ENCODE measurements at places on chromosomes 2 and 18.

DNA sequence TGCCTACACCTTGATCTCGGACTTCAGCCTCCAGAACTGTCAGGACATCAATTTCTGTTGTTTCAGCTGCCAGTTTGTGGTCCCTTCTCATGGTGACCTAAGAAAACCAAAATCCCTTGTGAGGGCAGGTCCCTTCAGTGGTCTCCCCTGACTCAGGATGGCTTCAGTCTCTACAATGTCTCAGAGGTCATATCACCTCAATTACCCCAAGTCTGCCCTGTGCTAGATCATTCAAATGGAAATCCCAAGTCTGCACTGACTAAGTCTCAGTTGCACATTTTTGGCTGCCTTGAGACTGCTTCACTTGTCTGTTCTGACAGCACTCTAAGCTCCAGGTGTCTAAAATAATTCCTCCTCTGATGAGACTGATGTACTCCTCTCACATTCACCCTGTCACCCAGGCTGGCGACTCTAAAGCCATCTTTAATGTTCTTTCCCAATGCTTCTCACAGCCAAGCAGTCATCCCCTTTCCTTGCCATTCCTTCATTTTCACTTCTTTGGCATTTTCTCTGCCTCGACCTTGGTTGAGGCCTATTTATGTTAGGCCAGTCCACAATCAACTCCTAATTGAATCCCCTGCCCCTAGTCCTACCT is 470.8 kb downstream of the DLGAP1 start:
- no peak for DNase-seq

- no peak for DNase-seq
Measured at GRCh38 chr2:196336207-196336606, 164.8 kb upstream of the STK17B start.

DNA sequence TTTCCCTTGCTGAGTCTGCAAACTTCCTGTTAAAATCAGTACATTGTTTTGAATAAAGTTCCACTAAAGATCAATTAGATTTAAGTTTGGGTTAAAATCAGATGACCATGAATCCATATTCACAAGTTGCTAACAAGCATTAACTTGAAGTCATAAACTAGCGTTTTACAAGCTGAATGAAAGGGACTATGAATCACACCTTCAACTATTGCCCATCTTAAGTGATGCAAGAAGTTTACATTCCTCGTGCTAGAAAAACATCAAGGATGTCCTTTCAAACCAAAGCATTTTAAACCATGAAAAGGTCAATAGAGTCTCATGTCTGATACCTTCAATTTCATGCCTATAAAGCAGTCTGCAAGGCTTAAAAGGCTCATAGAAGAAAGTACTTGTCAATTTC is 257.2 kb upstream of the SYT4 start:
- no peak for DNase-seq

DNA sequence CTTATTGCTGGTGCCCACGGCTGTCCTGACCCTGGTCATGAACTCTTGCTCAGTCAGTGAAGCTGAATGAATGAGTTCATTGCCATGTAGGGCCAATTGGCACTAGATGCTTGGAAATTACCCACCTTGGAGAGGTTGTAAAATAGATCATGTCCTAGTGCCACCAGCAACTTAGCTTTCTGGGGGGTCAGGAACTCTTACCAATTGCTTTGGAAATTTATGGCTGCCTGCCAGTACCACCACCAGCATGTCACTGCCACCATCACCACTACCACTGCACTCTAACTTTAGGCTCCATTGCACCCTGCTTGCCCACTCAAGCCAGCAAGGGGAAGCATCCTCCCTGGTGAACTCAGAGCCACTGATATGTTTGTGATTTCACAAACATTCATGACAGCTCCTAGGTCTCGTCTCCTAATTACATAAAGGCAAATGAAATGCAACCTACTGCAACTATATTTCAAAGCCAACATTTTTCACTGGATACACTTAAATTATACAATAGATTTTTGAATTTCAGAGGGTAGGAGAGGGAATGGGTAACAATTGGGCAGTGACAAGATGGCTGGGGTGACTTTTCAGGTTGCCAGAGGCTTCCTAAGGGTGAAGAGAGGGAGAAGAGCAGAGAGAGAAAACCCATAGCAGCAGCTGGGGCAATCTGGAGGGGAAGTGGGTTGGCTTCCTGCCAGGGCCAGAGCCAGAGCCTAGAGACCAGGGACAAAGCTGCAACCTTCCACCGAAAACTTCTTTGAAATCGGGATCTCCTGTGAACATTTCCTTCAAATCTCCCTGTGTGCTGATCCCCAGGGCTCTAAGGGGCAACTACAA is 3.5 kb upstream of the EMILIN1 start:
- peak; percentile 47 for DNase-seq

GRCh38 chr2:144678736-144679135 is 158.8 kb upstream of the ZEB2 start:
- no peak for DNase-seq

GRCh38 chr18:72368308-72368707 is 175.8 kb downstream of the CBLN2 start:
- no peak for DNase-seq

DNA sequence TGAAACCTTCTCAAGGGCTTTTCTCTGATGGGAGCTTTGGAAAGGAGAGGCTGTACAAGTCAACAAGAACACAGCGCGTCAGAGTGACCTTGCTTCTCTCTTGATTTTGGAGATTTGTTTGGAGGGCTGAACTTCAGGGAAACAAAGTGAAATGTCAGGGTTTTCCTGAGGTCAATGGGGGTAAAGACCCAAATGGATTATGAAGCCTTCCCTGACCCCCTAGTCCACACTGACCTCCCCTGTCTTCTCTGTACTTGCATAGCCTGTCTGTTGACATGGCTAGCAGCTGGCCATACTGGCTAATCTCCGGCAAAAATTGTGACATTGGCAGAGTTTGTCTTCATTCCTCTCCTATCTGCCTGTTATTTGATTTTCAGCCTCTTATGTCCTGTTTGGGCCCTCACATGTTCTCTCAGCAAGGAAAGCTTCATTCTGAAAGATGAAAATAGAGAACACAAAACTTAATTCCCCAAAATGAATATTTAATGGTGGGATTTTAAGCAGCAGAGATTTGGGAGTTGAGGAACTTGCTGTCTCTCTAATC is 149.3 kb upstream of the HAAO start:
- DNase-seq, result no peak

GRCh38 chr2:105231232-105231619 is 10.3 kb upstream of the GPR45 start:
- DNase-seq, result no peak

DNA sequence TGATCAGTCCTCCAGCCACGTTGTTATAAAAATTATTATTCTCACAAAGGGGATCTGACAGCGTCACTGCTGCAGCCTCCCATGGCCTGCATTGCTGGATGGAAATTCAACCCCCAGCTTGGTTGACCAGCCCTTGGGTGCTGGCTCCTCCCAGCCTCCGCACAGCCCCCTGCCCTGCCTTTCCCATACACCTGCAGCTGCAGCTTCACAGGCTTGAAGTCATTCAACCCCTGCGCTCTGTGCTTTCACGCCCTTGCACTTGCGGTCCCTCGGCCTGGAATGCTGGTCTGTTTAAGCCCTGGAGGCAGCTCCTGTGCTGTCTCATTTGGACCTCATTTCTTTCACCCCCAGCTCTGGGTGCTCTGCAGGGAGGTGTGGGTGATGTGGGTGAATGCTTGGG is 860 bp upstream of the CD8A start:
- DNase-seq, result peak; percentile 21

DNA sequence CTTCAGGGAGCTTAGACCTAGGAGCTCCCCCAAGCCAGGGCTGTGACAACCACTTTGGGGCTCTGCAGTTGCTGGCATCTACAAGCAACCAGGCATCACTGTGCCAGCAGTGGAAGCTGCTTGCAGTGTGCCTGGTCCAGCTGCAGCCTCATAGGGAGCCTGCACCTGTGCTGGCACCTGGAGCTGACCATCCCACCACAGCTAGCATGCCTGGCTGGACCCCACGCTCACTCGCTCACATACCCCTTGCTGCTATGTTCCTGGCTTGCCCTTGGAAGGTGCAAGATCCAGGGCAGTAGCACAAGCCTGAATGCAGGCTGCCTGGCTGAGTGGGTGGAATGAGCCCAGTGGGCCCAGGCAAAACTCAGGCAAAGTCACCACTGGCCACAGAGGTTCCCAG is 82.5 kb downstream of the ZNF804A start:
- no peak for DNase-seq

DNA sequence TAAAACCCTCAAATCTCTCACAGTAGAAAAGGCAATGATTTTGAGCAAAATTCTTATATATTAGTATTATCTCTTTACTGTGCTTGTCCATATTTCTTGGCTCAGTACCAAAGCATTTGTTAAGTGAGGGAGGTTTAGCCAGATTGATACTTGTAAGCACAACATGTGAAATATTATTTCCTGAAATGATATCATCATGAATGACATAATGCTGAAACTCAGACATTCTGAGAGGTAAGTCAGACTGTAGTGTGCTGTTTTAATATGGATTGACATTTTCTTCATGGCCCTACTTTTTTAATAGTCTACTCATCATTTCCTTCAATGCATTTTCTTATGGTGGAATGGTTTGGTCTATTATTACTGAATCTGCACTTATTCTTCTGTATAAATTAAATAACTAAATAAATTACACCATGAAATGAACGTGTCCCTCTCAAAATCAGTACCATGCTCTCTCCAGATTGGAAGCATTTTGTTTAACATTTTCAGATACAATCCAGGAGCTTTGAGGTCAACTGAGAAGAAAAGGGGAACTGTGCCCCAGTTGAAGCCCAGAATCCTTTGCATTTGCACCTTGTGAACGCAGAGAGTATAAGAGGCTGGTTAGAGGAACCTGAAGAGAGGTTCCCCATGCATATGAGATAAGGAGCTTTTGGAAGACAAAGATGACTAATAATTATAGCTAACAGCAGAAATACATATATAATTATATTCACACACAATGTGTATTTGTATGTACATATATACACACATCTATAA is 50.1 kb upstream of the CRACDL start:
- no peak for DNase-seq

GRCh38 chr2:65296971-65297370 is 69.3 kb downstream of the ACTR2 start:
- DNase-seq, result no peak

- no peak for DNase-seq
Measured at GRCh38 chr2:88329815-88330603, 122.5 kb downstream of the FOXI3 start.

DNA sequence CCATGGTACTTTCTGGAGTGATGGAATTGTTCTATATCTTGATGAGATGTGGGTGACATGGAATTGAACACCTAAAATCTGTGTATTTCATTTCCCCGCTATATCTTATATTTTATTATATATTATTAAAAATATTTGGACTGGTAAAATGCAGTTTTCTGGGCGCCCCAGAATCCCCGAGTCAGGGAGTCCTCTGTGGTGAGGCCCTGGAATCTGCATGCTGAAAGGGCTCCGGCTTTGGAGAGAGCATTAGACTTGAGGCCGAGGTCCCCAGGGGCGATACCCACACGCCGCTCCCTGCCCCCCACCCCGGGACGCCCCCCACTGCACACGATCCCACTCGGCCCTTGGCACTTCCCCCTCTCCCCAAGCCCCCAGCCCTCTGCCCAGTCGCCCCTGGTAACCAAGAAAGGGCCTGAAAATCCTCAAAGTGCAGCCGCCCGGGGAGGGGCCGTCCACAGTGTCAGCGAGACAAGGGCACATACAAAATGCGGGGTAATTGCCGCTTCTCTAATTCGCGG is 126.0 kb downstream of the ZFP36L2 start:
- DNase-seq, result no peak

- DNase-seq, result peak; percentile 3
Measured at GRCh38 chr2:71613403-71613952, 160.1 kb downstream of the DYSF start.

GRCh38 chr2:203441463-203441862 is 93.6 kb downstream of the RAPH1 start:
- DNase-seq, result no peak

DNA sequence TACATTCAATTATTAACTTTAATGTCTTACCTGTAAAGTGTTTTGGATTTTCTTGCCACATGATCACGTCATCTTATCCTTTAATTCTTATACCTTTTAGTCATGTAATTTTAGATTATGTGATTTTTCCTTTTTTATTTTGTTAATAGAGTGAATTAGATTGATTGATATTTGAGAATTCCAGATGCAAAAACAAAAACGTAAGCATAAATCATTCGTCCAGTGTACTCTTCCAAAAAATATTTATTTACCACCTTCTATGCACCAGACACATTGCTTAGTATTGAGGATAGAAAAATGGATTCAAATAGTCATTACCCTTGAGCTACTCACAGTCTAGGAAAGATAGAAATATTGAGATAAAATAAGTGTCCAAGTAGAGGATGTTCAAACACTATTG is 249.6 kb downstream of the PDE11A start:
- DNase-seq, result no peak

DNA sequence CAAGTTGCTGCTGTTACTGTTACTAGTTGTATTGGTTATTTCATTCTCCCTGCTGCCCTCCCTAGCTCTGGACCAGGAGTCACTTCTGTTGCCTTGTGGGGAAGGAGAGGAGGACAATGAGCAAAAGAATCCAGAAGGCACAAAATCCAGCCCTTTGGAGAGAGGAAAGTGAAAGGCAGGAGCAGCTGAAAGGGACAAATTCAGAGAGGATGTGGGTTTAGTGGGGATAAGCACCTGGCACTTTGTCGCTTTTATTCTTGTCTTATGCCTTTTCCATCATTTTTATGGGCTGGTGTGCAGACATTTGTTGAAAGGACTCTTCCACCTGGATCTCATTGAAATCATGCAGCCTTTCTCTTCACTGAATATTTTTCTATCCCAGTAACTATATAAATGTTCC is 24.3 kb upstream of the LTBP1 start:
- no peak for DNase-seq

GRCh38 chr2:62426154-62426912 is 79.7 kb downstream of the TMEM17 start:
- no peak for DNase-seq

GRCh38 chr2:122007577-122007976 is 252.1 kb downstream of the TSN start:
- no peak for DNase-seq

DNA sequence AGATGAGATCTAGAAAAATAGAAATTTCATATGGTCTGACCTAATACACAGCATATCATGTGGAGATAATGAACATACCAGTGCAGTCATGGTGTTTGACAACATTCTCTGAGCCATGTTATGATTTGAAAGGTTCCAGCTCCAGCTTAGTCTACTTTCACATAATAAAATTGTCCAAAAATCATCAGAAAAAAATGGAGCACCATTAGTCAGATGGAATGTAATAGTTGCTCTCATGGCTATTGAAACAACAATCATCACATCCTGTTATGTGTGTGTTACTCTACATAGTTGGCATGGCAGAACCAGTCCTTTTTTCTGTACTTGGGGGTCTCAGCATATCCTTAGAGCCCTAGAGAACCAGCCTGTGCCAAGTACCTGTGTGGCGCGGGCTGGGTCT is 678.9 kb upstream of the FANCL start:
- no peak for DNase-seq

DNA sequence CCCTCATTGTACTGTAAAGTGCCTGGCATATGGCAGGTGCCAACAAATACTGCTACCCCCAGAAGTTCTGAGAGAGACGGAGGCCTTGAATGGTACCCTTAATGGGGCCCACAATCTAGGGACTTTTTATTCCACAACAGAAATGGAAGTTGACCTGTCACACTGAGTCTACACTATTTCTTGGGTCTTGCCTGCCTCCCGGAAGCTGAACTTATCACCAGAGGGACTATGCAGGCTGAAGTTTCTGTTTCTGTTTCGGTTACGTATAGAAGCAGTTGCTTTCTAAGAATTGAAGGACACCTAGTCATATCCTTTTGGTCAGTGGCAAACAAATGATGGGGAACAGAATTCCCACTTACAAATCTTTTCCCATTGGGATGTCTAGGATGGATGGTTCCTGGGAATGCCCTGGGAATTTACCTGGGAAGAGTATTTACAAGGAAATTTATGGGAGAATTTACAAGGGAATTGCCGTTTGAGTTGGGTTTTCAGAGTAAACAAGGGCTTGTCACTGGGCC is 74.2 kb downstream of the HS1BP3 start:
- no peak for DNase-seq

All from activated CD8-positive, alpha-beta memory T cell treated with anti-CD3 and anti-CD28 coated beads, Interleukin-2, amount 50 U/mL, for 4 hours (primary cell).